ENCODE measurements at places on chromosomes 1 and 21.

- DNase-seq, result no peak
Measured at GRCh38 chr1:201470581-201470980, 1.6 kb upstream of the PHLDA3 start.

- no peak for DNase-seq
Measured at GRCh38 chr1:235093696-235094592, 34.7 kb downstream of the TOMM20 start.

- no peak for DNase-seq
Measured at GRCh38 chr1:220991959-220992704, 112.9 kb downstream of the HLX start.

GRCh38 chr21:34132202-34132601 is 58.8 kb downstream of the MRPS6 start:
- DNase-seq, result no peak

- peak; percentile 70 for DNase-seq
Measured at GRCh38 chr1:148388260-148389026, 94.7 kb downstream of the PPIAL4G start.

DNA sequence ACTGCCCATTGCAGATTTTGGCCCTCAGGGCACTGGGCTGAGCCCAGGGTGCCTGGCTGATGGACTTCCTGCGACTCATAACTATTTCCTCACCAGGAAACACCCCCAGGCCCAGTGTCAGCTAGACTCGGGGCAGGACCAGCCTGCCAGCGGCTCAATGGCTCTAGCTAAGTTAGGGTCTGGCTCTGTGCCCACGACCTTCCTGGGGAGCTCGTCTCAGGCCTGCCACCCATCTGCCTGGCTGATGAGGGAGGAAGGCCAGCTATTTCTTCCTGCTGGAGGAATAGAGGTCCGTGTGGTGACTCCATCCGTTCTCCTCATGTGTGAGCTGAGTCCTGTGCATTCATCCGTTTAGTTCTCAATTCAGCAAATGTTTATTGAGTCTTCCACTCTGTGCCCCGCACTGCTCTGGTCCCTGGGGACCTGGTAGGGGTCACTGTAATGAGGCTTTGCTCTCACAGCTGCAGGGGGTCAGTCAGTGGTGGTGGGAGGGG is 44.5 kb downstream of the KIRREL1 start:
- DNase-seq, result peak; percentile 53

- DNase-seq, result no peak
Measured at GRCh38 chr1:52751589-52752483, 25.6 kb downstream of the ZYG11B start.

- peak; percentile 54 for DNase-seq
Measured at GRCh38 chr1:24009406-24009805, 29.3 kb upstream of the SRSF10 start.

DNA sequence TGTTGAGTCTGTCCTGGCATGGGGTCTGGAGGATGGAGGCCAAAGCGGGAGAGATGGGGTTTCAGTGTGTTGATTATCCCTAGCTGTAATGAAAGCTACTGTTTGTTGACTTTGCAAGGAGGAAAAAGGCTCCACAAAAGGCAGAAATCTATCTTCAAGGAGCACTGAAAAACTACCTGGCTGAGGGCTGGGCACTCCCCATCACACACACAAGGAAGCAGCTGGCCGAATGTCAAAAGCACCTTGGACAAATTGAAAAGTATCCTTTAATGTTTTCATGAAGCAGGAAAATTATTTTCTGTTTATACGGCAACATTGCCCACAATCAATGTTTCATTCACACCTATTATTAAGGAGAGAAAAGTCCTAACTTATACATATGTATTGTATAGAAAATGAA is 27.8 kb upstream of the PWP2 start:
- DNase-seq, result no peak

DNA sequence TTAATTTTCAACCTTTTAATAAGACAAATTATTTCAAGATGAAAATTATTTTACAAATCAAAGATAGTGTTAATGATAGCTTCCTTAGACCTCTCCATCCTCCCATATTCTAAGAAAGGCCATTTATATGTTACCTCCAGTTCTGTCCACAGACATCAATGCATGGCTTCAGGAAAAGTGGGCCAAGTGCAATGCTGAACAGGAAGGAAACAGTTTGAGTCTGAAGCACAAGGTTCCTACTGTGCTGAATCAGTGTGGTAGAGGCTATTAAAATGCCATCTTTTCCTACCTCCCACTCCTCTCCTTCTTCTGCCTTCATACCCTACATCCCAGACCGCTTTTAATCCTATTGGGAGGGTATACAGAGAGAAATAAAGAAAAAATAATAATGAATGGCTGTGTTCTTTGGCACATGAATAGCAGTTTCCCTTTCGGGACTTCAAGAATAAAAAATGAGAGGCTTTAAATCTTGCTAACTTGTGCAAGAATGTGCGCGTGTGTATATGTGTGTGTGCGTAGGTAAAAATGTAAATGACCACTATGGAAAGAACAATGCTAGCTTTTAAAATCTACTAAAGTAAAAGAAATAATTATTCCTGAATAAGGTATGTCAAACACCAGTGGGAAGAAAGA is 62.6 kb upstream of the C1orf105 start:
- no peak for DNase-seq

DNA sequence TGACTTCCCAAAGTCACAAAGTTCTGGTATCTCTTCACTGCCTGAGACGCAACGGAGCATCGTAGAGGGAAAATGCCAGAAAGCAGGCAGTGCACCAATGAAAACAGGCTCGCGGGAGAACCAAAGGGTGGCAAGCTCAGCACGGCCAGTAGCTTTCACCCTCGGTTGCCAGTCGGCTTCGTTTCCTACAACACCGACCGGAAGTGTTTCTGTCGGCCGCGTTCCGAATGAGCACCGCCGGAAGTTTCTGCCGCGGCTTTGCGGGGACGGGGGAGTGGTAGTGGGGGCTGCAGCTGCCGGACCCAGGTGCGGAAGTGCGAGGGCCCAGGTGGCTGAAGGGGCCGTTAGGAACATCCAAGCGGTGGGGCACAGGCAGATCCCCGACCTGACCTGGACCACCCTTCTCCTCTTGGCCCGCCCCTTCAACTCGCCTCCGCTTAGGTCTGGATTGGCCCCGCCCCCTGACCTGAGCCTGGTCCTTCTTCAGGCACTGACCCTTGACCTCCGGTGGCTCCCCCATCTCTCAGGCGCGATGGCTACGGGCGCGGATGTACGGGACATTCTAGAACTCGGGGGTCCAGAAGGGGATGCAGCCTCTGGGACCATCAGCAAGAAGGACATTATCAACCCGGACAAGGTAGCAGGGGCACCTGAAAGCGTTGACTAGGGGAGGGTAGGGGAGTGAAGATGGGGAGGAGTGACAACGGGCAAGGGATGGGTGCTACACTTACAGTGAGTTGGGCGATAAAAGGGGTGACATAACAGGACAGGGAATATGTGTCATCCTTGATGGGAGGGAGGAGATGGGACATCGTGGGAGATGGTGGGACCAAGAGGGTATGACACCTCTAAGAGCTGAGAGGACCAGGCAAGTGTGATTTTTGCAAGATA is at the start of gene DMAP1:
DMAP1 (plus strand) TSS at position 250 of the 891 bp plus-strand sequence; CDS start at position 533, 283 bp downstream.
- peak; percentile 60 for DNase-seq

GRCh38 chr1:11502516-11502915 is 23.6 kb downstream of the DISP3 start:
- DNase-seq, result no peak

- no peak for DNase-seq
Measured at GRCh38 chr1:81600363-81600762, 200.4 kb upstream of the ADGRL2 start.

DNA sequence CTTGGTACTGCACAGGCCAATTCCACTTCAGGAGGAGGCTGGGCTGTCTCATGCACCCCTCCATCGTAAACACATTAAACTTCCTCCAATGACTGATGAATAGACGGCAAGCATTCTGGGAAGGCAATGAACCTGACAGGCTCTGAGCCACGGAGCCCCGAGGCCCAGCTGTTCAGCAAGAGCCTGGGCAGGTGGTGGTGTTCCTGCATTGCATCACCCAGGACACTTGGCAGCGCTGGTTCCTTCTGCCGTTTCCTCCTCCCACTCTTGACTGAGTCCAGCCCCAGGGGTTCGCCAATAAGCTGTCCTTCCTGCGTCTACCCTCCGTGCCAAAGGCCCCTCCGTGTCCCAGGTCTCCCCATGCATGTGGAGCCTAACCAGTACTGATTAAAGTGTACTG is 109.8 kb downstream of the JAK1 start:
- DNase-seq, result no peak

GRCh38 chr21:39800311-39800710 is 55.3 kb downstream of the IGSF5 start:
- no peak for DNase-seq

DNA sequence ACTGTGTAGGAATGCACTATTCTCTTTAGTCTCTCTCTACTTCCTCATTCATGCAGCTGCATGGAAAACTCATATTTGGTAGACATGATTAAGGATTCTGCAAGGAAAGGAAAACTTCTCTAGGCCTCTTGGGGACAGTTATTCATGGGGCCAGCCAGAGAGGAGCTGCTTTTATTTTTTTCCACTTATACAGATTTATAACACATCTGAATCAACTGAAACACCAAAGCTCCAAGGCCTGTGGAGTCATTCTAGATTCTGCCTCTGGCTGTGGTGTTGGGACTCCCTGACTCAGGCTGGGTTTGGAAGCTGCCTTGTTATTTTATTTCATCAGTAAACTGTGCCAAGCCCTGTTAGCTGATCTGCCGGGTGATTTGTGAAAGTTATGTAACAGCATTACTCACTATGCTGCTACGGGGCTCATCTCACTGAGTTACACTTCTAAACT is 83.9 kb upstream of the EDEM3 start:
- peak; percentile 60 for DNase-seq

GRCh38 chr1:35441926-35442579 is 115.2 kb downstream of the KIAA0319L start:
- DNase-seq, result no peak

- no peak for DNase-seq
Measured at GRCh38 chr1:238764779-238765178, 621.6 kb upstream of the CHRM3 start.

DNA sequence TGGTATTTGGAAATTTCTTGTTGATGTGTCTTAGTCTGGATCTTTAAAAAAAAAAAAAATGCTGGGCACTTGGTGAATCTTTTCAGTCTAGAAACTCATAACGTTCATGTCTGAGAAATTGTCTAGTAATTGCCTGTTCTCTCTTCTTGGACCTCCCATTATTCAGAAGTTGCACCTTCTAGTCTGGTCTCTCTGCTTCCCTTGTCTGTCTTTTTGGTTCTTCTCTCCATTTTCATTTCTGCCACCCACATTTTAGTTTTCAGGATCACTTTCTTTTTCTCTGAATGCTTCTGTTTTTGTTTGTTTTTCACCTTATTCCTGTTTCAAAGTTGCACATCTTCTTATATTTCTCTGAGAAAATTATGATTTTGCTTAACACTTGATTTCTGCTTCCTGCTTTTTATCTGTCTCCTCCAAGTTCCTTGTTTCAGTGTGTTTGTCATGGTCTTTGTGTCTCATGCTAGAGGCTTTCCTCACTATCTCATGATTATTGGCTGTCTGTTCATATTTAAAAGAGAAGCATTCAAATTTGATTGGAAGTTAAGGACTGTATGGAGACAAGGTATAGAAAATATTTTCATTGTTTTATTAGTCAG is 21.3 kb downstream of the BACE2 start:
- no peak for DNase-seq

- DNase-seq, result peak; percentile 3
Measured at GRCh38 chr1:170168265-170168664, 22.5 kb downstream of the NTMT2 start.

GRCh38 chr1:19068639-19069276 is 112.3 kb upstream of the IFFO2 start:
- no peak for DNase-seq

GRCh38 chr1:161089251-161089924 is at the start of gene NECTIN4:
NECTIN4 (minus strand) TSS chr1:161089558; CDS start chr1:161089296, 262 bp downstream.
- no peak for DNase-seq

GRCh38 chr21:39805983-39806382 is 61.0 kb downstream of the IGSF5 start:
- DNase-seq, result no peak

DNA sequence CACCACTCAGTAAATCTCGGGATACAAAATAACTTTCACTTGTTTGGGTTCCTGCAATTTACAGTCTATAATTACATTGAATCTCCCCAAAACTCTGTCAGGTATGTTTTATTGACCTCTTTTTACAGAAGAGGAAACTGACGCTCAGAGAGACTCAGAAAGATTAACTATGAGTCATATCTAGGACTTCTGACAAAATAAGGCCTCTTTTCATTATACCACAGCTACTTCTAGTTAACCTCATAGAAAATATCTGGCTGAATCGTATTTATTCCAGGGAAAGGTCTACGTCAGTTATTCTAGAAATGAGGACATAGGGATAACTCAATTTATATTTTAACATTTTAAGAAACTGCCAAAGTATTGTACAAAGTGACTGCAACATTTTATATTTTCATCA is 211.1 kb upstream of the FAM78B start:
- no peak for DNase-seq

- no peak for DNase-seq
Measured at GRCh38 chr1:233503366-233503954, 110.4 kb upstream of the KCNK1 start.

DNA sequence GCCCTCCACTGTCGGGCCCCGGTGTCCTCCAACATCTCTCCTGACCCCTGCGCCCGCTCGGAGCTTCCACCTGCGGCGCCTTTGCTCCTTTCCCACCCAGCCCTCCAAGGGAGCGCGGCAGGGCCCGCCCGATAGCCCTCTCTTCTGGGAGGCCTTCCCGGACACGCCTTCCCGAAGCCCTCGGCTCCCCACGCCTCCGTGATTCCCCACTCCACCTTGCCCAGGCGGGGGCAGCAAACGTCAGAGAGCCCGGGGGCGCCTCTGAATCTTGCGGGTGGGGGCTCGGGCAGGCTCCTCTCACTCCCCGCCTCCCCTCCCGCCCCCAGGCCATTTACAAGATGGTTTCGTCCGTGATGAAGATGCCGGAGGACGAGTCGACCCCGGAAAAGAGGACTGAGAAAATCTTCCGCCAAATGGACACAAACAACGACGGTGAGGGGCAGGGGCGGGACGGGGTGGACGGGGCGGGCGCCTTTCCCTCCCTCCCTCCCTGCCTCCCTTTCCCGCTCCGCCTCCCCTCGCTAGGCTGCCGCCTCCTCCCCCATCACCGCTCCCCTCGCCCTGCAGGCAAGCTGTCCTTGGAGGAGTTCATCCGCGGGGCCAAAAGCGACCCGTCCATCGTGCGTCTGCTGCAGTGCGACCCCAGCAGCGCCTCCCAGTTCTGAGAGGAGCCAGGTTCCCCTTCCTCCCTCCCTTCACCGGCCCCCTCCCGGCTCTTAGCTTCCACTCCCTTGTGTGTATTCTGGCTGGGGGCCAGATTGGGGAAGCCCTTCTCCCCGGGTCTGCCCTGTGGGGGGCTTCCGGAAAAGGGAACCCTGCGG is 7.1 kb downstream of the HPCA start:
- DNase-seq, result no peak

Data from H54 (cell line).